ENCODE measurements at places on chromosomes 16 and 17.
A peak's percentile ranks its signal among the peaks of the same experiment; 100 is the strongest.

DNA sequence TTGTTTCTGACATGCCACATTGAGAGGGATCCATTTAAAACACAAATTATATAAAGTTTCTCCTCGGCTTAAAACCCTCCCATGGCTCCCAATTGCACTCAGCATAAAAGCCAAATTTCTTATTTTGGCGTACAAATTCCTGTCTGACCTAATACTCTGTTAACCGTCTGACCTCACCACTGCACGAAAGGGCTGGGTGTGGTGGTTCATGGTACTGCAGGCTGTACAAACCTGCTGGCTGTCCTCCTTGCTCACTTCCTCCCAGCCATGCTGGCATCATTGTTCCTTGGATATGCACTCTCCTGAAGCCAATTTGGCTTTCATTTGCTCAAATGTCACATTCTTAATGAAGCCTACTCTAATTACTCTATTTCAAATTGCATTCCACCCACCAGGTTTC is 301.6 kb upstream of the C16orf82 start:
- no peak for DNase-seq

DNA sequence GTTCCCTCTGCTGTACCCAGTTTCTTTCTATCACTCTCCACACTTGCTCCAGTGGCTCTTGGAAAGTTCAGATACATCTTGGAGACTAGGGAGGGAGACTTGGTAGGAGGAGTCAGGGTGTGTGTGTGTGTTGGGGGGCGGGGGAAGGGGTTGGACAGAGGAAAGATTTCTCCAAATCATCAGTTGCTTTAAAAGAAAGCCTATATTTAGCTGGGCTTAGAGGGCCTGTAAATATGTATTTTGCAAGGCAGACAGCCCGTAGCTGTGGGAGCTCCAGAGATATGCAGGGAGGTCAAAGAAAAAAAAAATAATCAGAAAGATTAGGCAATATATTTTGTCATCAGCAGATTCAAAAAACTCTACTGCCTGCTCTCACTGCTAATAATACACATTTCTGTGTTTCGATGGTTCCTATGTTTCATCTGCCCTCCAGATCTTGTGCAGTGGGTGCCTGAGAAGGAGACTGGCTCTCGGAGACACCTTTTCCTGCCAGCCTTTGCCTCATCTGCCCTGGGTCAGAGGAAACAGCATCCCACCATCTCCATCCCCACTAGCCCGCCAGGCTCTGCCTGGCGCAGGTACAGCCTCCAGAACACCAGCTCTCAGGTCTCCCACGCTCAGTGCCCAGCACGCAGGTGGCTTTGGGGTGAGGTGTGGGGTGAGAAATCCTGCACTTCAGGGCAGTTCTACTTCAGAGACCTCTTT is 4.8 kb upstream of the PPP1R9B start:
- no peak for DNase-seq

- no peak for DNase-seq
These were observed 243.2 kb upstream of the CIBAR2 start for GRCh38 chr16:85355515-85355837.

DNA sequence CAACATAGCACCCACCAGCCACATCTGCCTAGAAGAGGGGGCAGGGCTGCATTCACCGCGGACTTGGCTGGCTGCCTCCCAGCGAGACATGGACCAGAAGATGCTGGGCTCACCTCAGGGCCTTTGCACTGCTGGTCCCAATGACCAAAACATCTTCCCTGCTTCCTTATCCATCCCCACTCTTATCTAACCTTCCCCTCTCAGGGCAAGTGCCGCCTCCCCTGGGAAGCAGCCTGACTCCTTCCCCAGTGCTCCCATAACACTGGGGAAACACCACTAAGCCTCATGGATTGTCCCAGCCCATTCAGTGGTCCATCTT is 5.7 kb downstream of the TMC6 start:
- no peak for DNase-seq

DNA sequence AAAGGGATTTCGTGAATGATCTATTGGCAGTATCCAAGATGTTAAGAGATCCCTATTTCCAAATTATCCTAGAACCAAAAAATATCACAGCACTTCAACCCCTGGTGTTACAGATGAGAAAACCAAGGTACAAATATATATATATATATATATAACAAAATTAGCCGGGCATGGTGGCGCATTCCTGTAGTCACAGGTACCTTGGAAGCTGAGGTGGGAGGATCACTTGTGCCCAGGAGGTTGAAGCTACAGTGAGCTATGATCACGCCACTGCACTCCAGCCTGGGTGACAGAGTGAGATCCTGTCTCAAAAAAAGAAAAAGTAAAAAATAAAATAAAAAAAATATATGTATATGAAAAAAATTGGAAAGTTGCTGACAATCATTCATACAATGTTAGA is 637 bp upstream of the CLN3 start:
- DNase-seq: no peak

- DNase-seq: peak; percentile 0
These were observed 587 bp downstream of the PLD6 start for GRCh38 chr17:17205368-17206123.

DNA sequence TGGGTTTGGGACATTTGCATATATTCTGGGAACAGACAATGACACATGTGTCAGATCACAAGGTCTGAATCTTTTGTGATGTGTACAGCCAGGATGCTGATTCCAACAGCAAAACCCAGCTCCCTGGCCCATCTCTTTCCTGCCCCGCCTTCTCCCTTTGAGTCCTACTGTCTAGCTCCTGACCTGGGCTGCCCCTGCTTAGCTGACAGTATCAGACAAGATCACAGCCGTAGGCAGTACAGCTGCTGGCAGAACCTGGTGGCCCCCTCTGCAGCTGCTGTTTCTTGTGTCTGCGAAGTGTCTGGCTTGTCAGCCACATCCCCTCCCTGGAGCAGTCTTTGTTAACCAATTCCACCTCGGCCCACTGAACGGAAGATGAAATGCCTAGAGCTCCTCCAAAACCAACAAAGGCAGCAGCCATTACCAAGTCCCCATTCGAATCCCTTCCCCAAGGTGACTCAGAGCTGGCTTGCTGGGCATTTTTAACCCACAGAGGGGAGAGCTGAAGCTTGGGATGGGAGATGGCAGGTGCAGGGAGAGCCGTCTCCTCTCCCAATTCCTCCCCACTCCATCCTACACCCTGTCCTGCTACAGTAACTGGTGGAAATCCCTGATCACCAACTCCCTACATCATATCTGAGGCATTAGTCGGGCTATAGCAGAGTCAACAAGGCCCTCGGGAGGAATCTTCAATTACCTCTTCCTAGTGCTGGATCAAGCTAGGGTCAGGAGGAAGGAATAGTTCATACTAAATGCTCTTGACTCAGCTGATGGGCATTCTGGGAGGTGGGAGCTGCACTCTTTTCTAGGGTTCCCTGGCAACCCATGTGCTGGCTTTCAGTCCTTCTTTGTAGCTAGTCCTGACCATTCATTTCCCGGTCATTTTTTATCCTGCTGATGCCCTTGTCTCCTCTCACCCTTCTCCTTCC is 5.8 kb downstream of the PIPOX start:
- no peak for DNase-seq

GRCh38 chr17:77214743-77215142 is 74.0 kb downstream of the SEC14L1 start:
- peak; percentile 59 for DNase-seq

DNA sequence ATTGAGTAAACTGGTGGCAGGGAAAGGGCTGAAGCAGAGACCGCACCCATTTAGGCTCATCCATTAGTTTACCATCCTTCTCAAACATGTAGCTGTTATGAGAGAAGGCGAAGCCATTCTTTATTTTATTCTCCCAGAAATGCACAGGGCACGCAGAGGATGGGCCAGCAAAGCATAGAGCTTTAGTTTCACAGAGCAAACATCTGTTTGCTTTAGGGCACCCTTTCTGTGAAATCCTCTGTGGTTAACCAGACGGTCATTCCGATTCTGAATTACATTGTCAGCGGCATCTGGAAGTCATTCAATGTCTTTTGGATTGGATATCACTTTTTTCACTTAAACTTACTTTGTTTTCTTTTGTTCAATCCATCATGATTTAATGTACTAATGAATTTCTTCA is 96.0 kb downstream of the TOX3 start:
- no peak for DNase-seq

- no peak for DNase-seq
These were observed 53.7 kb downstream of the SF3B3 start for GRCh38 chr16:70577256-70577698.

DNA sequence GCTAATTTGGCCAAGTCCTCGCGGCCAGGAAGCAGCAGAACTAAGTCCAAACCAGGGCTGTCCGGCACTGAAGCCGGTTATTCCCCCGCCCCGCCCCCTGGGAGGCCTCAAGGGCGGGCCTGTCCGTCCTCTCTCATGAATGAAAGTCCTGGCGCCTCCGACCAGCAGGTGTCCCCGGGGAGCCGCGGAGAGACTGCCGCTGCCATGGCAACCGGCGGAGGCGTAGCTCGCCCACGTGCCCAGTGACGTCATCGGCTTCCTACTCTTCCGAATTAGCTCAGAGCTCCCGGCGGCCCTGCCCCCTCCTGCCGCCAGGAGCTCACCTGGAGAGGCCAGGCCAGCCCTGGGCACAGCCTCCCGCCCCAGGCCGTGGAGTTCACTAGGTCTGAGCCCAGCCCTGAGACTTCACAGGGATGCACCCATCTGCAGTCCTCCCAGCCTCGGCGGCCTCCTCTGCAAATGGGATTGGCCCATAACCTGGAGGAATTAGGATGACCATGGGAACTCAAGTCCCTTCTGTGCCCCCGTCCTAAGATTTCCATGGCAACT is 1.3 kb downstream of the SPATA2L start:
- DNase-seq: peak; percentile 92

DNA sequence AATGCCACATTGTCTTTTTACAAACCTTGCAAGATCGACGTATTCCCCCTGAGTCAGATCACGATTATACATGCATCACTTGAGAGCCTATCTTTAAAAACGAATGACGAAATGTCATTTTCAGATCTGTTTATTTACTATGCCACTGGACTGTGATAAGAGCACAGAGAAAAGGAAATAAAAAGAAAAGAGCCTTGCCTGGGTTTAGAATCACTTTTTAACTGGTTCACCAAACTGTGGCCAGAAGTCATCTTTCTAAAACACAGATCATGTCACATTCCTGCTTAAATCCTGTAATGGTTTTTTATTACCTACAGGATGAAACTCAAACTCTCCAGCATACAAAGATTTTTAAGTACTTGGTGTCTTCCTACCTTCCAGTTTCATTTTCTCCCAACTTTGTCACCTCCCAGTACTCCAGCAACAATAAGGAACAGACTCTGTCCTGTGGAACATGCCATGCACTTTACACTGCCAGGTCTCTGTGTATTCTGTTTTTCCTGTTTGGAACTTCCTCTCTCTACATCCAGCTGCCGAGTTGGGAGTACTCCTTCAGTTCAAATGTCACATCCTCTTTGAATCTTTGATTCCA is 91.5 kb downstream of the SNX11 start:
- no peak for DNase-seq

DNA sequence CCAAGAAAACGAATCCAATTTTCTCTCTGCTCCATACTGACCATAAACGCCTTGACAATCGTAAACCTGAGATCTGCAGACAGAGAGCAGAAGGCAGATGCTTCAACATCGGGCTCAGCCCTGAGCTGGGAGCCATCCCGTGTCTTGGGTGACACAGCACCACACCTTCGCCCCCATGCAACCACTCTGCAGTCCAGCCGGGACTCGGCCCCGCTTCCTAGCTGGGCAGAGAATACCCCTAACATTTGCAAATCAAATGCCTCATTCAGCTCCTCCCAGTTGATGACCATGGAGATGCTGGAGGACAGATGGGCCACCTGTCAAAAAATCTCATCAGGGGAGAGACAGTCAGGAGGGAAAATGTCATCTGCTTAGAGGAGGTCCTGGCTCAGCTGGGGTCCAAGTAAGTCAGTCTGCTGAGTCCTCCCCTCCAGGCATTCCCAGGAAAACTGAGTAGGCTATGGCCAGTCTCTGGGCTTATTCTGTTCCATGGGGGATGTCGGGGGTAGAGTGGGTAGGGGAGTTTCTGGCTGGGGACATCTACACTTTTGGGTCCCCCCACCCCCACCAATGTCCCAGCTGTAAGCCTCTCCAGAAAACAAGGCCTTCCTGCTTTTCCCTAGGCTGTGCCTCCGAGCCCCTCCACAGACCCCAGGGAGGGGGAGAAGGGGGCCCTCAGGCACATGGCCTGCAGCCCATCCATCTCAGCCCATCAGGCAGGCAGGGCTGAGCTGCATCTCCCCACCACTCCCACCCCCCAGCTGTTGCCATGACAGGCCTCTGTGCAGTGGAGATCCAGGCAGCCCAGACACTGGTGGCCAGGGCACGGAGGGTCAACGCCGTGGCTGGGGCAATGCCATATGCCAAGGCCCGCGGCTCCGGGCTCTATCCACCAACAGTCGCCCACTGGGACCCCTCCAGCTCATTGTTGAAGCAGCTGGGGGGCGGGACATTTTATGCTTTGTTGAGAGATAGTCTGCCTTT is 158.6 kb downstream of the AXIN2 start:
- DNase-seq: no peak

- DNase-seq: no peak
These were observed 6.2 kb downstream of the AKAP1 start for GRCh38 chr17:57091186-57091618.

- no peak for DNase-seq
These were observed 231.4 kb downstream of the TMEM114 start for GRCh38 chr16:8358937-8359336.

- no peak for DNase-seq
These were observed 44.7 kb downstream of the CRISPLD2 start for GRCh38 chr16:84864326-84864955.

GRCh38 chr16:55572439-55572838 is 6.0 kb downstream of the CAPNS2 start:
- no peak for DNase-seq

DNA sequence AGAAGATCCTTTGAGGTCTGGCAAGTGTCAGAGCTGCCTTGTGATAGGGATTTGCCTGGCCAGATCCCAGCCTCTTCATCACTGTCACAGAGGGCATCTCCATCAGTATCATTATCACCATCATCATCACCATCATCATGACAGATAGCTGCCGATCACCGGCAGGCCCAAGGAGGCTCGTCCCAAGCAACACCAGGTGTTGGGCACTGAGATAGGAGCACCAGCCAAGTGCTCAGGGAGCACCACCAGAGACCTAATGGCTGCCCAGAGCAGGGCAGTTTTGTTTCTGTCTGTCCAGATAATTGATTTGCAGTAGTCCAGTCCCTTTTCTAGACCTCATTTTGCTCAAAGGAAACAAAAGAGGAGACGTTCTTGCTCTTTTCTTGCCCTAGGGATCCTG is 25.0 kb downstream of the HNF1B start:
- DNase-seq: no peak

DNA sequence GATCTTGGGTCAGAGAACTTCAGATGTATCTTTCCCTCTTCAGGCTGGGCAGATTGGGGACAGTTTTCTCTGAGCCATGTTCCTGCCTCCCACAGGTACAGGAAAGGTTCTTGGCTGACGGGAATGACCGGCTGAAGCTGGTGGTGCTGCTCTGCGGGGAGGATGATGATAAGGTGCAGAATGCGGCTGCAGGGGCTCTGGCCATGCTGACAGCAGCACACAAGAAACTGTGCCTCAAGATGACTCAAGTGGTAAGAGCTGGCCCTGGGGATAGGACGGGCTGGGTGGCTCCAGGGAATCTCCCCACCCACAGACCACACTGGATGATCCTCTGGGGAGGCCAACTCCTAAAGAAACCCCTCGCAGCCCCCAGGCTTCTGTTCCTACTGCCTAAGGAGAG is 10.9 kb downstream of the SLC35G3 start:
- no peak for DNase-seq
